ENCODE measurements at places on chromosomes 1 and 21.

DNA sequence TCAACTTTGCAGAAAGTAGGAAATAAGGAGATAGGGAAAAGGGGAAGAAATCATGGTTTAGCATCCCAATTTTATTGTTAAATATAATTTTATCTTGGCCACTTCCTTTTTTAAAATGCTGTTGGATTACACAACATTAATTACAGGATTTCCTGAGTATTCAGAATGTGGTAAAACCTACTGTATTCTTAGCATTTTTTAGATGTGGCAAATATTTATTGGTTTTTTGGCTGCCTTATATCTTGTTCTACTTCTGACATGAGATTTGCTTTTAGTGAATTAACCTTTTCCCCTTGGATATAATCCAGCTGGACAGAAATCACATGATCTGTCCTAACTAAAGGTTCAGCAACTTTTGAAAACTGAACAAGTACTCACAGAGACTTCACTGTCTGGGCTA, 104.9 kb downstream of the PTGS2 start:
- no peak for DNase-seq

DNA sequence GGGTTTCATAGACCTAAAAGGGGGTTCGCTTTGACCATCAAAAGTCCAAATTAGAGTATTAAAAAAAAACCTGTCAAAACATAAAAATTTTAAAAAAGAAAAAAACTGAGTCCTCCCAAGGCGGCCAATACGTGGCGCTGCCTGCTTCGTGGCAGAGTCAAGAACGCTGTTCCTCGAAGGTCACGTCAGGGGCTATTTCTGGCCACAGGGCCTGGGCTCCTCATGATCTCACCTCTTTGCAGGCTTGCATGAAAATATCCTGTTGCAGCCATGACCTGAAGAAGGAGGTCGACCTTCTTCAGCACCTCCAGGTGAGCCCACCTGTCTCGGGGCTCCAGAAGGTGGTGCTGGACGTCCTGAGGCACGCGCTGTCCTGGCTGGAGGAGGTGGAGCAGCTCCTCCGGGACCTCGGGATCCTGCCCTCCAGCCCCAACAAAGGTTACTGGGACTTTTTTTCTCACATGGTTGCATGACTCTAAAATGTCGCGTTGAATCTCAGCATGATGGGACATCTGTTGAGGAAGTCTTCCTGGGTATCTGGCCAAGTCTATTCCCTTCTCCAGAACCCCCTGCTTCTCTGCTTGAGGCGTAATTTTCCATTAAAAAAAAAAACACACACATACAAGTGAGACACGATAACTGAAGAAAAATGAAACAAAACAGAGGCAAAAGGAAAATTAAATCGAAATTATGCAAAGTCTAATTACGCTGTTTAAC, 80.4 kb upstream of the EFHD2 start:
- peak; percentile 56 for DNase-seq

DNA sequence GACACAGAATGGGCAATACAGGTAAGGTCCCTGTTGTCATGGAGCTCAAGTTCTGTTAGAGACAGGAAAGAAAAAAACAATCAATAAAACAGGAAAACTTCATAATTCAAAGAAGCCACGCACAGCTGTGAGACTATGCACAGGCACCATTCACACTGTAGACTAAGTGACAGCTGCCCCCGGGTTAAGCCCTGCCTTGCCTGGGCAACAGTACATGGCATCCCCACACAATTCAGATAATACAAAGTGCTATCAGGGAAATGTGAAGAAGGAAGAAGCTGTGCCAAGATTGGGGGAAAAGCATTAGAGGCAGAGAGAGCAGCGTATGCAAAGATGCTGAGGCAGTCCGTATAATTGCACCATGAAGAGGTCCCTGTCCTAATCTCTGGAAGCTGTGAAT, 9.0 kb upstream of the KCNE2 start:
- no peak for DNase-seq

DNA sequence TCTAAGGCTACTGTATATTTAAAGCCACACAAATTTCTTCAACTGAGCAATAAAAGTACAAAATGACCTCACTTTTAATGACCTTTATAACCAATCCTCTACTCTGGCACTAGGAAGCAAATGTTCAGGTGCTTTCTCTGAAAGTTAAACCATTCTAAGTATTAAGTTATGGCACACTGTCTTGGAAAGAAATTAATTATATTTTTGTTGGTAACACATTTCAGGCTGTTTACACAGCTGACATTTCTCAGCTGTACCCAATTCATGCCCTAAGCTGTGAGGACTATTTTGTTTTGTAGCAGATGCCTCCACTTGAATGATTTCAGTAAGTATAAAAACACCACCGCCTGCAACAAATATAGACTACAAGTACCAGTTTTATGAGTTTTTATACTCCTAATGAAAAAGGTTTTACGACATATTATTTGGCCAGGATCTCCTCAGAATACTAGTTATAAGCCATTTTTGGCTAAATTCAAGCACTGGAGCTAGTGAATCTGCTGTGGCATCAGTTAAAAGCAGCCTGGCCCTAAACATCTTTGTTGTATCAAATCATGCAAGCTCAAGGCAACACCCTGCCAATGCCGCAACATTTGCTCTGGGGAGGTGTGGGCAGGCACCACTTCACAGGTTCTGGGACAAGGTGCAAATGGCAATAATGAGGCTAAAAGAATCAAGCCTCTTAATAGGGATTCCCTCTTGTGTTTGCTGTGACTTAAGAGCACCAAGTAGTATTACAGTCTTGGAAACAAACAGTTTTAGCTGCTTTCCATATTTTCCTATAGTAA, 228.4 kb upstream of the DMRTA2 start:
- no peak for DNase-seq

- no peak for DNase-seq
Measured at GRCh38 chr1:186775036-186775435, 53.7 kb upstream of the PLA2G4A start.

DNA sequence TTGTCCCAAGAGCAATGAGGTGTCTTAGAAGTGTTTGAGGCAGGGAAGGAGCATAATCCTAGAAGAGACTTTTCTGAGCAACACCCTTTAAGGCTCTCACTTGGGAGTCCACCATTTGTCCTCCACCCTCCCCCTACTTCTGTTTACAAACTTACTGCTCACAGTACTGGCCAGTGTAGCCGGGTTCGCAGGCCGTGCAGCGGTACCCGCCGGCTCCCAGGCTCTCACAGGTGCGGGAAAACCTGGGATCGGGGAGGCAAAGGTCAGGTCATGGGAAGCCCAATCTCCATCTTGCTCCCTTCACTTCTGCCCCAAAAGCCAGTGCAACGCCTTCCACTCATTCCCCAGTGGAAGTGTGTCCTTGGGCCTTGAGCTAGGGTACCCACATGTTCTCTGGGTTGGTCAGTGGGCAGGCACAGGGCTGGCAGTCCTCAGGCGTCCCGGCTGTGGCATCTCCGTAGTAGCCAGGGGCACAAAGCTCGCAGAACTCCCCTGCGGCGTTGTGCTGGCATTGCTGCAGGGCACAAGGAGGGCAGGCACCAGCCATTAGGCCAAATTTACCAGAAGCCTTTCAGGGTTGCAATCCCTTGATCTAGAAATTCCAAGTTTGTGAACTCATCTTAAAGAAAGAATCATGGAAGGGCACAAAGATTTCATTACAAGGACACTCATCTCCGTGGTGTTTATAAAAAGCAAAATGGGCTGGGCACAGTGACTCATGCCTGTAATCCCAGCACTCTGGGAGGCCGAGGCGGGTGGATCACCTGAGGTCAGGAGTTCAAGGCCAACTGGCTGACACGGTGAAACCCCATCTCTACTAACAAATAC, 49.8 kb downstream of the LDLRAD2 start:
- DNase-seq: no peak

DNA sequence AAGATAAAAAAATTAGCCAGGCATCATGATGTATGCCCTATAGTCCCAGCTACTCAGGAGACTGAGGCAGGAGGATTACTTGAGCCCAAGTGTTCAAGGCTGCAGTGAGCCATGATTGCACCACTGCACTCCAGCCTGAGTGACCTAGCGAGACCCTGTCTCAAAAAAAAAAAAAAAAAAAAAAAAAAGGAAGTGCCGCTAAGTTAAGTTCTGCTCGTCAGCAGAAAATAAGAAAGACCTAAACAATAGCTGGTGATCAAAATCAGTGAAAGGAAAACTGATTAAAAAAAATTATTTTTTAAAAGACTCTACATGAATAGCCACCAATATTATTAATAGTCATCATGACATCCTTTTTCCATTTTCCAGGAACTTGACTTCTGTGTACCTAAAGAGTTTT, 44.2 kb upstream of the MTR start:
- no peak for DNase-seq

GRCh38 chr1:70392626-70393025, 18.4 kb upstream of the CTH start:
- DNase-seq: no peak

GRCh38 chr1:225977937-225978748, 21.0 kb downstream of the SDE2 start:
- DNase-seq: no peak

DNA sequence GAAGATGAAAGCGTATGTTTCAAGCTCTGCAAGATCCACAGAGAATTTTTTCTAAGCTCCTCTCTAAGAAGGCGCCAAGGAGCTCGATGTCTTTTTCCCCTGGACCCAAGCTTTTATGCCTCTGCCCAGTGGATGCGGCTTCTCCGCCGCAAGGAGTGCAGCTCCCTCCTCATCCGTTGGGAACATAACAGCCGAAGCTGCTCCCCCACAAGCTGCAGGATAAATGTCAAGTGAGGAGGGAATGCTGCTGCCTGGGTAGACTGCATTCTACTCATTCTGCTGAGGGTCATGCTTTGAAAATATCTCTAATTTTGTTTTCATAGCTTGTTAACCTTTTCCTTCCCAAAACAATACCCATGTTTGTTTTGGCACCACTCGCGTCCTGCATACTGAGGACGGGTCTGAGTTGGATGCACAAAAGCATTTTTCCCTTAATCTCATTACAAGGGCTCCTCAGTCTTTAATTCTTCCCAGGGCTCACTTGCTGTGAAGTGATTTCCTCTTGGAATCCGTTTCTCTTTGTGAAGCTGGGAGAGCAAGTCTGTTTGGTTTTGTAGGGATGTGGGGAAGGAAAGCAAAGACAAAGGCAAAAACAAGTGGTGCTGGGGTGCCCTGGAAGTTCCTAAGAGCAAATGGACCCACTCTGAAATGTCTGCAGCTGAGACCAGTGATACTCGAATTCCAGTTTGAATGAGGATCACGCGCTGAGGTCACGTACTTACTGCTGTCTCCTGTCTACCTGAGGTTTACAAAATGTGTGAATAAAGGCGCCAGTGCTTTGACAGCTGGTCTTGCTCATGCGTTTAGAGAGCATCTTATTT, 134.0 kb upstream of the IRF2BP2 start:
- no peak for DNase-seq

DNA sequence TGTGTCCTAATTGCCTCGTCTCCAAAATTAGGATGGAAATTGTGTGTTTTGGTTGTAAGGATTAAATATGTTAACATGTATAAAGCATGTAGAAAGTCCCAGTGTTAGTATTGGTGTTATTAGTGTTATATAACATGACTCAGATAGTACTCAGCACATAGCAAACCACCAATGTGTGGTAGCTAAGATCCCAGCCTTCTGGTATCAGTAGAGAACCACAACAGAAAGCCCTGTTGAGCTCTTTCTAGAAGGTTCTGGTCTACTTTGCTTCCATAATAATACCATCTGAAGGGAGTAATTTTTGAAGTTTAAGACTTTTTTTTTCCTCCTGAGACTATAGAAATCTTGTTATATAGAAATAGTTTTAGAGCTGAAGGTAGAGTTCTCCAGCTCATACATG, 259.3 kb upstream of the SGIP1 start:
- DNase-seq: no peak

- no peak for DNase-seq
Measured at GRCh38 chr21:35954066-35954465, 106.3 kb downstream of the SETD4 start.

DNA sequence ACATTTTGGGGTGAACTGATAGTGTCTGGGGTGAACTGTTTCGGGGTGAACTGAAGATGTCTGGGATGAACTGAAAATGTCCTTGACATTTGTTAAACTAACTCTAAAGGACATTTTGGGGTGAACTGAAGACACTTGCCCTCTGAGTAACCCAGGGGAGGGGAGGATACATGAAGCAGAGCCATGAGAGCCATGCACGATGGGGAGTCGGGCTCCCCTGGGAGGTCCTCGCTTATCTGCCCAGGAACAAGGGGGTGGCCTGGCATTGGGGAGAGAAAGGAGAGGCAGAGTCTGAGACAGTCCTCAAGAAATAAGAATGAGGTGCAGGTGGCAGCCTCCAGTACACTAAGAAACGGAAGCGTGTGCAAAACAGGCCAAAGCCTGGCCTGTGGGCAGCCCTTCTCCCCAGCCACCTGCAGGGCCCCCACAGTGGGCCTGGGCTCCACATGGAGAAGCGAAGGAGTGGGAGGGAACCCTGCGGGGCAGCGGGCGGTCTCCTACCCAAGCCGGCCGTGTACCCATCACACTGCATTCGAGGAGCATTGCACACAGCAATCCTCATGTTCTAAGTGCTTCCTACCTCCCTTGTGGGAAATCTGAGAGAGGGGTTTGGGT, 24.2 kb downstream of the RSPH1 start:
- DNase-seq: no peak

- no peak for DNase-seq
Measured at GRCh38 chr1:202750761-202751160, 40.5 kb upstream of the SYT2 start.

GRCh38 chr1:236167154-236167553, 24.8 kb downstream of the GPR137B start:
- DNase-seq: no peak

- no peak for DNase-seq
Measured at GRCh38 chr1:107105914-107106313, 34.9 kb upstream of the NTNG1 start.

GRCh38 chr1:25889470-25889869, 14.0 kb upstream of the PAQR7 start:
- DNase-seq: no peak

DNA sequence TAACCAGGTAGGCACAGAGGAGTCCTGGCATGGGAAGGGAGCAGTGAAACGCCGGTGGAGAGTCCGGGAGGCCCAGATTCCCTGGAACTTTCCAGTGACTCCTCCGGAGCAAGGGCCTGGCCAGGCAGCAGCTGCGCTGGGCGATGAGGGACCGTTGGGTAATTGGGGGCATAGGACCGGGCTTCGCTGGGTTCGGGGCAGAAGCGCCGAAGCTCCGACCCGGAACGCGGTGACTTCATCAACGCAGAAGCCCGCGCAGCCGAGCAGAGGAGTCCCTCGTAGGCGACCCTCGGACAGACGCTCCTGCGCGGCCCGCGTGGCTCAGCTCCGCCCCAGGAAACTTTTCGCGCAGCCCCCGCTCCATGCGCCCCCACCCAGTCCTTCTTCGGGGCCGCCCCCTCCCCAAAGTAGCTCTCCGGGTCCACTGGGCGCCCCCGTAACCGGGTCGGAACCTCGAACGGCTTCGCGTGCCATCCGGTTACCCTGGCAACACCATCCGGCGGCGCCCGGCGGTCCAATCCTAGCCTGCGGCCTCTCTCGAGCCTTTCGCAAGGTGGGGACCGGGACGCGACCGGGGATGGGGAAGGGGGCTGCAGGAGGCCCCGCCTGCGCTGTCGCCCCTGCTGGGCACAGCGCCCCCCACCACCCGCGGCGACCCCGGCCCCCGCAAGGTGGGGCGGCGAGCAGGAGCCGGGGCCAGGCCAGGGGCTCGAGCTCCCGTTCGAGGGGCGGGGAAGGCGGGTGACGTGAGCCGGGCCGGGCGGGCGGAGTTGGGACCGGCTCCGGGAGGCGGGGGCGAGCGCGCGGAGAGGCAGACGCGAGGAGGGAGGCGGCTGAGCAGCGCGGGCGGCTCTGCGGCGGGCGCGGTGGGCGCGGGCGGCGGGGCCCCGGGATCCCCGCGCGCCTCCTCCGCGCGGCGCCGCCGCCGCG, at the start of gene AJAP1:
Gene AJAP1 (plus strand): TSS at position 814 of the 930 bp plus-strand sequence. CDS start 817 bp downstream, outside the sequence.
- DNase-seq: no peak

GRCh38 chr1:205666372-205667166, 13.7 kb downstream of the SLC45A3 start:
- no peak for DNase-seq

GRCh38 chr1:202710070-202711045, at the start of gene SYT2:
SYT2 (minus strand) TSS chr1:202710454; CDS start chr1:202605772, 104,682 bp downstream.
- DNase-seq: no peak

Measured in lower lobe of right lung (tissue), 2 donors.